A549 treated with ZK216348 at 1 μM for 4 hours (cell line): ENCODE measurements at places on chromosomes 6 and 20. TPM values are rescaled to one million over a fixed set of nuclear protein-coding genes. Genes with fewer than 3 reads are reported as not detected.

The RAD21L1 gene
- not detected in 5 replicates for total RNA-seq

The C20orf202 gene
- not detected in 5 replicates for total RNA-seq

The GSTA1 gene
- not detected in 5 replicates for total RNA-seq

The SPATA25 gene
- 0.39 to 0.89 TPM (median 0.85 TPM) in 4 of 5 replicates, not detected in the other for total RNA-seq

The PPP1R3G gene
- total RNA-seq = 1.2 to 2.2 TPM (median 1.6 TPM) in 5 replicates

The SLC17A4 gene
- total RNA-seq = not detected in 5 replicates

The CHD6 gene
- 6.1 to 14.1 TPM (median 9.4 TPM) in 5 replicates for total RNA-seq

The OVOL2 gene
- total RNA-seq = 0.18 to 0.29 TPM (median 0.23 TPM) in 4 of 5 replicates, not detected in the other

The PNLDC1 gene
- total RNA-seq = 0.14 to 0.17 TPM in 2 of 5 replicates, not detected in the others

The SLC4A11 gene
- 3.6 to 9.5 TPM (median 6.9 TPM) in 5 replicates for total RNA-seq

The CFAP206 gene
- 0.50 to 0.62 TPM (median 0.54 TPM) in 5 replicates for total RNA-seq

The GSTA2 gene
- total RNA-seq = 0.21 to 0.24 TPM in 2 of 5 replicates, not detected in the others

The TINAG gene
- total RNA-seq = not detected in 5 replicates

The LTA gene
- not detected in 5 replicates for total RNA-seq

The BEND6 gene
- total RNA-seq = 0.63 to 1.8 TPM (median 1.3 TPM) in 5 replicates

The CAPN11 gene
- total RNA-seq = not detected in 5 replicates

The HCRTR2 gene
- total RNA-seq = not detected in 5 replicates

The PRDM1 gene
- total RNA-seq = 3.8 to 5.9 TPM (median 5.5 TPM) in 5 replicates

The CENPW gene
- total RNA-seq = 36.2 to 41.1 TPM (median 40.5 TPM) in 5 replicates

The GSTA5 gene
- not detected in 5 replicates for total RNA-seq

The RPN2 gene
- total RNA-seq = 258 to 274 TPM (median 261 TPM) in 5 replicates

The PI16 gene
- not detected in 5 replicates for total RNA-seq

The MYO6 gene
- 6.5 to 10.5 TPM (median 8.9 TPM) in 5 replicates for total RNA-seq

The FKBP5 gene
- 54.6 to 94.6 TPM (median 68.1 TPM) in 5 replicates for total RNA-seq

The MUC21 gene
- 0.05 TPM in 1 of 5 replicates, not detected in the others for total RNA-seq

The AIF1 gene
- total RNA-seq = not detected in 5 replicates

The SPDEF gene
- total RNA-seq = 0.52 to 2.2 TPM (median 1.8 TPM) in 5 replicates

The OR2B6 gene
- total RNA-seq = 0.15 to 0.62 TPM in 2 of 5 replicates, not detected in the others

The DHX16 gene
- total RNA-seq = 28.5 to 31.7 TPM (median 30.4 TPM) in 5 replicates

The APMAP gene
- total RNA-seq = 145 to 179 TPM (median 170 TPM) in 5 replicates

The DAAM2 gene
- 0.02 to 0.04 TPM in 2 of 5 replicates, not detected in the others for total RNA-seq

The MLN gene
- total RNA-seq = not detected in 5 replicates

The PROKR2 gene
- not detected in 5 replicates for total RNA-seq

The CALHM4 gene
- total RNA-seq = not detected in 5 replicates

The FYN gene
- total RNA-seq = 4.2 to 7.4 TPM (median 5.0 TPM) in 5 replicates

The LY6G5C gene
- total RNA-seq = 1.1 to 1.6 TPM (median 1.5 TPM) in 5 replicates

The PSORS1C2 gene
- total RNA-seq = not detected in 5 replicates

The KLC4 gene
- 4.4 to 7.9 TPM (median 6.8 TPM) in 5 replicates for total RNA-seq

The ENPP5 gene
- total RNA-seq = not detected in 5 replicates

The LIN28B gene
- 0.81 to 1.8 TPM (median 1.6 TPM) in 5 replicates for total RNA-seq

The JAG1 gene
- total RNA-seq = 29.6 to 43.4 TPM (median 41.1 TPM) in 5 replicates

The GTSF1L gene
- not detected in 5 replicates for total RNA-seq

The TUBB2A gene
- 69.0 to 102 TPM (median 91.1 TPM) in 5 replicates for total RNA-seq

The UST gene
- total RNA-seq = 2.5 to 5.0 TPM (median 3.3 TPM) in 5 replicates

The TMEM14B gene
- total RNA-seq = 114 to 143 TPM (median 136 TPM) in 5 replicates

The SOX18 gene
- 1.4 to 3.4 TPM (median 2.6 TPM) in 5 replicates for total RNA-seq

The C6orf132 gene
- 1.3 to 2.6 TPM (median 1.9 TPM) in 5 replicates for total RNA-seq
